Stimulated activated CD8-positive, alpha-beta memory T cell treated with anti-CD3 and anti-CD28 coated beads, Interleukin-15, amount 100 ng/mL, for 24 hours (primary cell): ENCODE measurements at places on chromosomes 4 and X.

DNA sequence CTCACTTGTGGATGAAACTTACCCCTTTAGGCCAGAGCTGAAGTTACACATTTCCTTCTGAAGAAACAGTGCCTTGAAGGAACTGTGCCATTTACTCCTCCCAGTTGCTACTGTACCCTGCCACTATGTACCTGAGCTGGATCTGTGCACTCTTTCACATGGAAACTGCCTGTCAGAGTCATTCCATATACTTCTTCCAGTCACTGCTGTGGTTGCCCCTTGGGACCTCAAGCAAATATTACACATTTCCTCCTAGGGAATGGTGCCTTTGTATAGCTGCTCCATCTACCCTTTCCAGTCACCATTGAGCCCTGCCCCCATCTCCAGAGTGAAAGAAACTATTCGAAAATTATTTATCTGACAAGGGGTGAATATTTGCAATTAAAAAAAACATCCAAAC lies 1328.3 kb downstream of the TECRL start:
- no peak for DNase-seq

GRCh38 chr4:19806865-19807264 lies 444.8 kb upstream of the SLIT2 start:
- DNase-seq, result no peak

DNA sequence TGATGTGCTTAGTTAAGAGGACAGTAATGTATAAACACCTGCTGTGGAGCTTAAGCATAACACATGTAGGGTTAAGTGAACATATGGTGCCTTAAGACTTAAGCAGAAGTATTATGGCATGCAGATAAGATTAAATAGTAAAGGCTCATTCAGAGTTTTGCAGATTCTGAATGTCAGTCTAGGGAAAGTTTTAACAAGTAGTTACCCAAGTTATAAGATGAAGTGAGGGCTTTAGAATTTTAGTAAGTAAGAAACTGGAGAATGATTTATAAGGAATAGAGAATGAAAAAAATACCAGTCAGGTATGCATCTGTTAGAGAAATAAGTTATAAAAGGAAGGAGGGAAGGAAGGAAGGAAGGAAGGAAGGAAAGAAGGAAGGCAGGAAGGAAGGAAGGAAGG lies 902.1 kb downstream of the TRAM1L1 start:
- DNase-seq, result no peak

DNA sequence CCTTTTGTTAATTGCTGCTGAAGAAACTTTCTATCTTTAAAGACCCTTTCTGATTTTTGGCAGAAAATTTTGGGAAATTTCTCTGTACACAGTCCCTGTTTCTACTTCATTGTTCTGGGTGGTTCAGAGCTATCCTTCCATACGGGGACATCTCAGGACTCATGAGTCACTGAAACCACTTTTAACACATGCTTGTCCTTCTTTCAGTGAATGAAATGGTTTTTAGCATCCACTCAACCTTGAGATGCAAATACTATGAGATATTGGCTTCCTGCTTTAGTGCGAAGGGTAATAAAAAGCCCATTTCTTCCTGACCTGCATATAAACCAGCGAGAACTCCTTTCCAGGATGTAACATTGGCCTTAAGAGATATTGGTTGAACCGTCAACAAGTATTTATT lies 158.0 kb downstream of the REPS2 start:
- no peak for DNase-seq

DNA sequence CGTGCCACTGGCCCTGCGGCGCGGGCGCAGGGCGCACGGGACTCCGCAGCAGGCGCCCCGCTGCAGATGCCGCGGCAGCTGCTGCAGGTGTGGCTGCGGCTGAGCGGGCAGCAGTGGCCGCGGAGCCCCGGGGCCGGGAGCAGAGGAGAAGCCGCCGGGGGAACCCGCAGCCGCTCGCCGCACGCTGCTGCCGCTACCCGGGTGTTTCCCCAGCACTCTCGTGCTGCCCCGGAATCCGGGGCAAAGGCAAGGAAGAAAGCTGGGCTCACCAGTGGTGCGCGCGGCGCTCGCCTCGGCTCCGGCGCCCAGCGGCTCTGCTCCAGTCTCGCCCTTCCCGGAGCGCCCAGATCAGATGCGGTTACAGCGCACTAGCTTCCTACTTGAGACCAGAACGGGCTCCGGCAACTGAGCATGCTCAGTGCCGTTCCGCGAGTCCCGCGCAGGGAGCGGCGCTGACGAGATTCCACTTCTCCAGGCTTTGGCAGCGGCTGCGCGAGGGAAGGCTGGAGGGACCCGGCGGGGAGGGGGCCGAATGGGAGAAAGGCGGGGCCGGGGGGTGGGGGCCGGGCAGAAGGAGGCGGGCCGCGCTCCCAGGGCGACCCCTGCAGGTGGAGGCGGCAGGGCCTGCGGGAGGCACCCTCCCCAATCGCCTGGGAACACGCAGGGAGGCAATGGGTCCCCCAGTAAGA lies at the start of gene APBB2:
Gene APBB2, minus strand, starts transcription at position 407 of the 689 bp plus-strand sequence. CDS start 181,288 bp downstream, outside the sequence.
- peak; percentile 25 for DNase-seq

- no peak for DNase-seq
These were observed 1.0 kb upstream of the BLOC1S4 start for GRCh38 chr4:6714954-6715353.

DNA sequence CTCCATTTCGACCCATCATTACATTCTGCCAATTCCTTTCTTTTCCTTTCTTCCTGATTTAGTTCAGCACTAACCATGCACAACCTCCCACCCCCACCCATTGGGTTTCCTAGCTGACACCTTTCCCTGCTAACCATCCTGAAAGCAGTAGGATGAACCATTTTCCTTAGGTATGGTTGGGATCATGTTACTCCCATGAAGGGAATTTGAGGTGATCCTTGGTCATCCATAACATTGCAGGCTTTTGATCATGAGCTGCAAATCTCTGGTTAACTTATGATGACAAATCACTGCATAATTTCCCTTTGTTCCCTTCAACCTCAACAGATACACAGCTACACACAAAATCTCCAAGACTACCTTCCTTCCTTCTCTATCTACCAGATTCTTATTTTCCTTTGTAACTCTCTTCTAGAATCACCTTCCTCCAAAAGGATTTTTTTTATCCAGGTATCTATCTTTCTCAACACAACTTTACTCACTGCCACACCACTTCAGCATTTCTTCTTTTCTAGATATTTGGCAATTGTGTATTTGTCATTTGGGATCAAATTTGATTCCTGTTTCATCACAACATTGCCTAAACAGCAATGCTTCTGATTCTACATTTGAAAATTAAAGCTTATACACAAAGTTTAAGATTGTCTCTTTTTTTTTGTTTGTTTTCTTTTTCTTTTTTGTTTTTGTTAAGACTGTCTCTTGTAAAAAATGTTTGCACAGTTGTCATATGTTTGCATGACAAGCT lies 145.1 kb downstream of the RBM47 start:
- no peak for DNase-seq

GRCh38 chrX:341541-342101 lies 23.0 kb upstream of the GTPBP6 start:
- no peak for DNase-seq

DNA sequence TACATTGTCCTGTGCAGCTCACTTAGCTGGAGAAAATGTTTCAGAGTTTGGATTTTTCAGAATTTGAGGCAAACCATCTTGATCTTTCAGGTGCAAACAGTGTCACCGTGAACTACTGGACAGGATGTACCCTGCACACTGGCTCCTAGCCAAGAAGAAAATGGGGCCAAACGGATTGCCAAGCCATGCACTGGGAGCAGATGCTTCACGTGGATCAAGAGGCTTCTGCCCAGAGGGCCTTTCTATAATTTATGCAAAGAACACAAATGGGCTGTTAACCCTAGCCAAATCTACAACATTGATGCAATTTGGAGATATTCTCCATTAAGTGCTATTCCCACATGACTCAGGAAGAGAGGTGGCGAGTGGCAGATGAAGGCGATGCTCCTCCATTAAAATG lies 46.9 kb upstream of the ATP8A1 start:
- DNase-seq, result no peak

DNA sequence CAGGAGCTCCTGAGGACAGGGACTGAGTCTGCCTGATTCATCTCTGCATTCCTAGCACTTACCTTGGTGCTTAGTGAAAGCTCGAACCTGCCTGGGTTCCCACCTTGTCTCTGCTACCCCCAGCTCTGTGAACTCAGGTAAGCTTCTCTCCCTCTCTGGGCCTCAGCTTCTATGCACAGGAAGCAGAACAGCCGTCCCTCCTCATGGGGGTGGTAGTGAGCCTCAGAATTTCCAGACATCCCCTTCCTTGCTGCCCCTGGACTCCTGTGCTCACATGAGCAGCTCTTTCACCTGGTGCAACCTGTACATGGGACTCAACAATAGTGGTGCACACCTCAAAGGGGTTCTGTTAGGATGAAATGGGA lies 50.8 kb downstream of the HTRA3 start:
- DNase-seq, result no peak

GRCh38 chr4:102988429-102989020 lies 31.0 kb downstream of the SLC9B1 start:
- DNase-seq, result no peak

GRCh38 chr4:152825336-152825735 lies 45.6 kb downstream of the ARFIP1 start:
- DNase-seq, result no peak

- no peak for DNase-seq
These were observed 208.9 kb downstream of the FAM47A start for GRCh38 chrX:33923262-33923661.

DNA sequence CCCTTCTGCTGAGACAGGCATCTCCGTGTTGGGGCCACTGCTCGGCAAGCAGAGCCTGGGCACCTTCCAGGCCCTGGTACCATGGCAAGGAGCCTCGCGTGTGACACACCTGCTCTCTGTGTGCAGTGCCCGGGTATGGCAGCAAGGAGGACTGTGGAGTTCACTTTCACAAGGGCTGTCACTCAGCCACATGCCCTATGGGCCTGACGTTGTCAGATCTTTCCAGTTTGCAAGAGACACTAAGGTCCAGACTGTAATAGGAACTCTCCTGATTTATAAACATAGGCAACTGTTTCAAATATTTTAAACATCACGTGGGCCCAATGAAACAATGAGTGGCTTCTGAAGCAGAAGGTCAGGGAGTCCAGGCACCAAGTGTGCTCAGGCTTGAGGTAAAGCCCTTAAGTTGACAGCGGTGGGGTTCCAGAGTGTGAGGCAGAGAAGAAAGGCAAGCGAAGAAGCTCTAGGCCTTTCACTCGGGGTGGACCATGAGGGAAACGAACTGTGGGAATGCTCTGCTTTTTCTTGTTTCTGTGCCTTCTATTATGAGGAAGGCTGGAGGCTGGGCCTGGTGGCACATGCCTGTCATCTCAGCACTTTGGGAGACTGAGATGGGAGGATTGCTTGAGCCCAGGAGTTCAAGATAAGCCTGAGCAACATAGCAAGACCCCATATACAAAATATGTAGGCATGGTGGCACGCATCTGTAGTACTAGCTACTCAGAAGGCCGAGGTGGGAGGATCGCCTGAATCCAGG lies 108.6 kb upstream of the TRIM2 start:
- DNase-seq, result no peak

DNA sequence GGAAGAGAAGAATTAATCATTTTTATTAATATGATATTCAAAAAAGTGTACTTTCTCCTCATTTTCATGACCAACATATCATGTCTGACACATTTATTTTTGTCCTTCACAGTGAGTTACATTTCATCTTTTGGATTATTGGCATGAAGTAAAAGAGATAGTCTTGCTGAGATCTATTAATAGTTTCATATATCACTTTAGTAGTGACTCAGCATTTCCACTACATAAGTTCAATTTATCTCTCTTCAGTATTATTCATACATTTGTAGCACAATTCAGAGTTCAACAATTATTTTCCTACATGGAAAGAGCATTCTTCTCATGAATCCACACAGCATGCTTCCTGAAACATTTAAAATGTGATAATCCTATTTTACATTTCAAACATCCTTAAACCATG lies 1461.1 kb downstream of the TECRL start:
- DNase-seq, result no peak

DNA sequence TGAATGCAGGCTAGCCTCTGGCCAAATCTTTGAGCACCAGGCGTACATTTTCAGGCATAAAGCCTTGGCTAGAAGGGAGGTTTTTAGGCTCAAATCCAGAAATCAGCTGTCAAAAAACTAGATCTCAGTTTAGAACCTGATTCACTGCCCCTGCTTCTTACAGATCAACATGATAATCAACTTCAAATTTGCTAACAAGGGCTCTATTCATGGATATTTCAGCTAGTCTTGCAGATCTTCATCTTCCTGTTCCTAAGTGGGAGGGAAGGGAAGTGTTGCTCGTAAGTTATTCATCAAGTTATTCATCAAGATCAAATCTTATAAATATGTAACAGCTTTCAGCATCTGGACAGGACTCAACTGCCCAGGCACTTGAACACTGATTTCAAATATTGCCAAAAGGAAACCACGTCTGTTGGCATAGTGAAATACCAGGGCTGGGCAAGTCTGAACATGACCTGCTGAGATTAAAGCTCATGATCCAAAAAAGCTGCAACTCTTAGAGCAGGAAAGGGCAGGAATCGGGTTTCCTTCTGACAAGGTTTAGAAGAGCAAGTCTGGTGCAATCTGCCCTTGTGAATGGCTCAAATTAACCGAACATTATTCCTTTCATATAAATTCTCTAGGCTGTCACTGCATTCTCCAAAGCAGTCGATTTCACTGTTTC lies 200.3 kb downstream of the PDGFC start:
- DNase-seq, result no peak

GRCh38 chrX:24550166-24550565 lies 85.1 kb downstream of the PDK3 start:
- no peak for DNase-seq

DNA sequence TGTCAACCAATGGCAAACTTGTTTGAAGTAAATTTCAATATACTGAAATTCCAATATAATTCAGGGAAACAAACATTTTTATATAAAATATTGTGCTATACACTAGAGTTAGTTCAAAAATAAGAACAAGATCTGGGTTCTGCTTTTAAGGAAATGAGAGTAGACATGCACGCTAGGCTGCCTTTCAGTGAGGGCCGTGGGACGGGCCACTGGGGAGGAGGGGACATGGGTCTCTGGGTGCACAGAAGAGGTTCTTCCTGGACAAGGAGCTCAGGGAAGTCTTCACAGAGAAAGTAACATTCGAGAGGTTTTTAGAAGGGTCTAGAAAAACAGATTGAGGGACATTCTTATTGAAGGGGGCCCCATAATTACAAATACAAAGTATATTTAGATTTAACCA lies 64.4 kb downstream of the SHROOM3 start:
- no peak for DNase-seq

- no peak for DNase-seq
These were observed 236.1 kb downstream of the PARM1 start for GRCh38 chr4:75169020-75169419.

- no peak for DNase-seq
These were observed 89.1 kb downstream of the FAM13A start for GRCh38 chr4:88967883-88968331.

- no peak for DNase-seq
These were observed 31.2 kb upstream of the MCF2 start for GRCh38 chrX:139739138-139739537.

GRCh38 chrX:134591502-134591901 lies 66.8 kb downstream of the PLAC1 start:
- no peak for DNase-seq
